Renal cortex interstitium (tissue), 15 donors: ENCODE measurements at places on chromosomes 5 and 9. TPM values are rescaled to one million over a fixed set of nuclear protein-coding genes. Genes with fewer than 3 reads are reported as not detected.
A peak's percentile ranks its signal among the peaks of the same experiment; 100 is the strongest.

- no peak for DNase-seq
These were observed 529 bp upstream of the TPM2 start for GRCh38 chr9:35690294-35690613.

DNA sequence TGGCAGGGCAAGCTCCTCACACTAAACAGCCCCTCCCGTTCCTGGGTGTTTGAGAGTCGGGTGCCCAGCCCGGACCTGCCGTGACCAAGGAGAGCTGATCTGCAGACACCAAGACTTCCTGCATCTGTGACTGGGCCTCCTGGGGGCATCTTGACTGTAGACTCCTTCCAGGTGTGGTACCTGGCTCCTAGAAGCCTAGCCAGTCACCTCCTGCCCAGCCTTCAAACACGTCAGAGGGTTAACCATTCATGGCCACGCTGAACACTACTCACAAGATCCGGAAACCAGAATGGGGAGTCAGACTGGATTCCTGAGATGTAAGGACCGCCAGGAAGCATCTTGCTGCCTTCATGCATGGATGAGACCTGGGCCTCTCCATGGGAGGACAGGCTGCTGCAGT, 3.7 kb upstream of the LCN2 start:
- no peak for DNase-seq

GRCh38 chr9:122318284-122318683, 52.5 kb upstream of the PTGS1 start:
- no peak for DNase-seq

DNA sequence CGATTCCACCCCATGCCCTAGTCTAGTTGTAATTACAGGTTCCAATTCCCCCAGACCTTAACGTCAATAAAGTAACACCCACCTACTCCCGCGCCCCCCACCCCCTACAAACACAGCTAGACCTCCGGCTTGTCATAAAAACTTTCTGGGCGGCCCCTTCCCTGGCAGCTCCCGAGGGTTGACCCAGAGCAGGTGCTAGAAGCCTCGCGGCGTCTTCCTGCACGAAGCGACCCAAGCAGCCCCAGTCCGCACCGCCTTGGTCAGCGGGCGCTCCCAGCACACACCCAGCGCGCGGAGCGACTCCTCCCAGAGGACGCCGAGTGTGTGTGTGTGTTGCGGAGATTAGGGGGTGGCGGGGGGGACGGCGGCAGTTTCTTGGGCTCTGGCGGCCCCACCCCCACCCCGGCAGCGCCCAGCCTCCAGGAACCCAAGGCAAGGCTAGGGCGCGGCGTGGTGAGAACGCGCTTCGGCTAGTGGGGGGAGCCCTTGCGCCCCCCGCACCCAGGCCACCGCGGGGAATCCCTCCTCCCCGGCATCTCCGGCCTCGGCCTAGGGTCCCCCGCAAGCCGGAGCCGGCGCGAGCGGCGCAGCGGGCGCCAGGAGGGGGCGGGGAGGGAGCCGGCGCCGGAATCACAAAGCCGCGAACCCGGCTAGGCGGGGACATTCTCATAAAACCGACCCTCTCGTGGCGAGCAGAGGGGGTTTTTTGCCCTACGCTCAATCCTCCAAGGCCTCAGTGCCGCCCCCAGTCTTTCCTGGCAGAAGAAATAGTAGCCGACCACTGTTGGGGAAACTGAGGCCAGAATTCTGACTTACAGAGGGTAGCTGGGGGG, 2.2 kb downstream of the PCDH1 start:
- DNase-seq, result no peak

- no peak for DNase-seq
These were observed 82.0 kb downstream of the PHF2 start for GRCh38 chr9:93658184-93658925.

DNA sequence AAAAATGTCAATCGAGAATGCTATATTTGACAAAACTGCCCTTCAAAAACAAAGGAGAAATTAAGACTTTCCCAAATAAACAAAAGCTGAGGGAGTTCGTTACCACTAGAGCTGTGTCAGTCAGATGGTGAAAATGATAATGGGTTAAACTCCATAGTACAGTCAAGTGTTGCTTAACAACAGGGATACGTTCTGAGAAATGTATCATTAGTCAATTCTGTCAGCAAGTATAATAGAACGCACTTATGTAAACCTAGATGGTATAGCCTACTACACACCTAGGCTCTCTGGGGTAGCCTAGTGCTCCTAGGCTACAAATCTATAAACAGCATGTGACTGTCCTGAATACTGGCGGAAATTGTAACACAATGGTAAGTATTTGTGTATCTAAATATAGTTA, 138.7 kb downstream of the DRD1 start:
- no peak for DNase-seq

DNA sequence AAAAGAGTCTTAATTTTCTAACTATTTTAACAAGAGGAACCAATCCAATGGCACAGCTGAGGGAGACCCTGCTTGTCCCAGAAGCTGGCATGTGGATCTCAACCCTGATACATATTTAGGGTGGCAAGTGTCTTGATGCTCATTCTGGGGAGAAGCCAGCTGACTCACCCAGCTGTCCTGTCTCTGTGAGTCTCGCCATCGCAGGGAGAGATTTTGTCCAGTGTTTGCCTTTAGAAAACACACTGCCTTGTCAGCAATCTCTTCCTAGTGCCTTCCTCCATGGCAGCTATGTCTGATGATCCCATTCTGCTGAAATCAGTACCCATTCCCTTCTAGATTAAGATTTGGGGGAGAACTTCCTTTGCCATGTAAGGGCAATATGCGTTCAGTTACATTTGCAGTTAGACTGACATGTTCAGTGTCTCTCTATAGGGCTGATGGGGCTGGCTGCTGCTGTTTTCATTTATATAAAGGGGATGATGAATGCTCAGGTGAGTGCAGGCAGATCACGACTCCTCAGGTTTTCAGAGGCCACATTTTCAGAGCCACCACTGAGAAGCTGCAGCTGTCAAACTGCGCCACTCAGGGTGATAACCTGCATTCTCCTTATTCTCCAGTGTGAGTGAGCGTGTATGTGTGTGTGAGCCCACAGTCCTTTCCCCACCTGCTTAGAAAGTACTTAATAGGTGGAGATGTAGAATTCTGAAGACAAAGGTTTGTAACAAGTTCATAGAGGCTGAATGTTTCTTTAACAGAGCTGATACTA, 217.0 kb downstream of the GAS1 start:
- DNase-seq, result no peak

- DNase-seq, result no peak
These were observed 432.6 kb upstream of the SLC30A5 start for GRCh38 chr5:68661237-68661636.

GRCh38 chr5:345404-346195, 24.1 kb downstream of the AHRR start:
- no peak for DNase-seq

- no peak for DNase-seq
These were observed 41.8 kb downstream of the APC start for GRCh38 chr5:112779531-112779930.

GRCh38 chr5:116650964-116651363, 76.3 kb upstream of the SEMA6A start:
- no peak for DNase-seq

DNA sequence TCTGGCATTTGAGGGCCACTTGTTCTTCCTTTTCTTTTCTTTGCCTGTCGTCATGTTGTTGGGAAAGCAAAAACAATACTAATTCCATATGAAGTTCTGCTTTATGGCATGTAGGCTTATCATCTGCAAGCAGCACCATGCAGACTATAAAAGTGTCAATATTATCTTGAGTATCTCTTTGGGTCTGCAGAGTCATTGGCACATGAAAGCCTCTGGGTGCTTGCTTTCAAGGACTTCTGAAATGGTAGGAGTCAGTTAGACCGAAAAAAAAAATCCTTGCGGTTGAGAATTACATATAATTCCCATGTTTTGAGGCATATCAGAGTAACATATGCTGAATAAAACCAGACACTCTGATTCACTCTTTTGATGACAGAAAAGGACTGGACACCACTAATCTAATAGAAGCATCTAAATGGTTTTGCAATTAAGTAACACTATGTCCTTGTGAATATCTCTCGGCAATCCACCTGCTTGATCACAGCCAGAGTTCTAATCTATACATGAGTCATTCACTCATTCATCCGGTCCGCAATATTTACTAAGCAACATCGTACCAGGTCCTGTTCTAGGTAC, 44.4 kb downstream of the GNAQ start:
- no peak for DNase-seq

DNA sequence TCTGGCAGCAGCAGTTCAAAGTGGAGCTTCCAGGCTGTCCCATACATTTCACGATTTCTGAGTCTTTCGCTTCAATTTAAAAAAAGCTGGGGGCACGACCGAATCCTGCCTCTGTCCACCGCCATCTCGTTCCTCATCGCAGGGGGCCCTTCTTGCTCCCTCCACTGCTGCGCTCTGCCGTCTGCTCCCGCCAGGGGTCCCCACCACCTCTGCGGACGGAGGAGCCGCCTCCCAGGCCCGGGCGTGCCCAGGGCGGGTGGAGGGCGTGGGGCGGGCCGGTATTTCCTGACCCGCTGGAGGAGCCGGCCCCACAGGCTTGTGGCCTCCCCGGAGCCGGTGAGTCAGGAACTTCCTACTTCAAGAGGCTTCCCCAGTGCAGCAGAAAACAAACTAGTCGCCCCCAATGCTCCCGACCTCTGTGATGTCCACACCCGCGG, 50.4 kb downstream of the USP20 start:
- DNase-seq, result peak; percentile 71

DNA sequence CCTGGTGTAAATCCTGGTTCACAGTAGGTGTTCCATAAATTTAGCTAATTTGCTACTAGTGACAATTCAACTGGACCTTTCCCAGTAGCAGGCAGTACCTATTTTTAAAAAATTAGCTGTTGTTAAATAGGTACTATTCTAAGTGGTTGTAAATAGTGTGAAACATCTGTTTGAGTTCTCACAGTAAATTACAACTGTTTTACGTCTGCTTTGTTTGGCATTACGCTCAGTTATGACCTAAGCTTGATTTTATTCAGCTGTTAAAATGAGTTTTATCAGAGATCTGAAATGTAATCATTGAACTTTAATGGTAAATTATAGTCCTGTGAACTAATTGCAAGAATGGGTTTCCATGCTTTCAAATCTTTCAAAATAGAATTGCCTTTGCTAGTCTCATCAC, 93.9 kb downstream of the GPBP1 start:
- DNase-seq, result no peak

DNA sequence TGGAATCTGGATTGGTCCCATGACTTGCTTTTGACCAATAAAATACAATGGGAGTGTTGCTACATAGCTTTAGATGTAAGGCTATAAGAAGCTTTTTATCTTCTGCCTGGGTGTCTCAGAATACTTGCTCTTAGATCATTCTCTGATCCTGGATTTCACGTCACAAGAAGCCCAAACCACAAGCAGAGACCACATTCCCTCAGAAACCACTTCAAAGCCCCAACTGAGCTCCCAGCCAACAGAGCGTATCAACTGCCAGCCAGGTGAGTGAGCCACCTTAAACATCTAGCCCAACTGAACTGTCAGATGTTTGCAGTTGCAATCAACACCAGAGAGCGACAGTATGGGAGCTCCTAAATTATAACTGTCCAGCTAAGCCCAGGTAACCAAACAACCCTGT, 687.1 kb downstream of the TLE1 start:
- DNase-seq, result no peak

- no peak for DNase-seq
These were observed 487.1 kb upstream of the PIK3R1 start for GRCh38 chr5:67728326-67728890.

GRCh38 chr9:98603821-98604383, 104.8 kb downstream of the GABBR2 start:
- no peak for DNase-seq

DNA sequence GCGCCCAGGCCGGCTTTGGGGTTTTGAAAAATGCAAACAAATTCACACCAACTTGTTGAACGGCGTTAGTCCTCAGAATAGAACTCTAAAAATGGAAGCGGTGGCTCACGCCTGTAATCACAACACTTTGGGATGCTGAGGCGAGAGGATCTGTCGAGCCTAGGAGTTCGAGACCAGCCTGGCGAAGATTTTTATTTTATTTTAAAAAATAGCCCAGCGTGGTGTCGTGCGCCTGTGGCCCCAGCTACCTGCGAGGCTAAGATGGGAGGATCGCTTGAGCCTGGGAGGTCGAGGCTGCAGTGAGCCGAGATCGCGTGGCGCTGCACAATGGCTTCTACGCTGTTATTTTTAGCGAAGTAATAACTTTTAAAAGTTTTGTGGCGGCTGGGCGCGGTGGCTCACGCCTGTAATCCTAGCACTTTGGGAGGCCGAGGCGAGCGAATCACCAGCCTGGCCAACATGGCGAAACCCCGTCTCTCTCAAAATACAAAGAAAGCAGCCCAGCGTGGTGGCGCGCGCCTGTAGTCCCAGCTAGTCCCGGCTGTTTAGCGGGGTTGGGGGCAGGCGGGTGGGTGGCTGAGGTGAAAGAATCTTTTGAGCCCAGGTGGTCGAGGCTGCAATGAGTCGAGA, 694 bp upstream of the PLIN2 start:
- DNase-seq, result peak; percentile 30

DNA sequence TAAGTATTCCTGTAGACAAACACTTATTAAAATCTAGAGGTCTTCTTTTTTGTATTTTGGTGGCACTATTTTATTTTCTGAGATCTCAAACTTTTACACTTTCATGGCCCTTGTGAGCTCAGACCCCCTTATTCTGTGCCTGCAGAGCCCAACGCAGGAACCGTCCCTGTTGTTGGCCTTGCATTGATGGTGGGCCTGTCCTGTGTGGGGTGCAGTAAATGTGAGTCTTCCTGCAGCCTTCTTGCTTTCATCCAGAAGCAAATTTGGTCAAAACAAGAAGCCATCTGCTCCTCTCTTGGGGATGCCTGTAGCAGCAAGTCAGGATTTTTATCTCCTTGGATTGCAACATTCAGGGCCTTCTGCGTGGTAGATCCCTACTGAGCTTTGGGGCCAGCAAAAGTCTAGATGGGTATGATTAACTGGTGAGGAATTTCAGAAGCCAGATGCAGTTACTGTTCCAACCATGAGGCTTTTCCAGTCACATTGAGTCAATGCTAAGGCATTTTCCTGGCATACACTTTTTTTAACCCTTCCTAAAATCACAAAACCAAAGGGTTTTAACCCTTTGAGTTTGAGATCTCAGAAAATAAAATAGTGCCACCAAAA, 31.7 kb downstream of the BASP1 start:
- DNase-seq, result no peak

The FOXD4L4 gene
- polyA plus RNA-seq, result not detected

The TLR4 gene
- polyA plus RNA-seq, result 7.6 TPM

The SMIM33 gene
- polyA plus RNA-seq, result 0.06 TPM

The MEIKIN gene
- not detected for polyA plus RNA-seq

The DMXL1 gene
- 55.1 TPM for polyA plus RNA-seq

The TLX3 gene
- polyA plus RNA-seq, result not detected

The GARIN3 gene
- not detected for polyA plus RNA-seq

The NTRK2 gene
- polyA plus RNA-seq, result 114 TPM

The CBY3 gene
- 0.75 TPM for polyA plus RNA-seq

The SLC34A1 gene
- 315 TPM for polyA plus RNA-seq

The EIF4E1B gene
- not detected for polyA plus RNA-seq

The IFNA13 gene
- polyA plus RNA-seq, result not detected

The RAD50 gene
- 49.9 TPM for polyA plus RNA-seq

The SPIN1 gene
- 185 TPM for polyA plus RNA-seq

The IFNA6 gene
- polyA plus RNA-seq, result not detected

The CDKN2A gene
- not detected for polyA plus RNA-seq

The SCGB3A2 gene
- polyA plus RNA-seq, result 0.22 TPM

The ADAMTS16 gene
- polyA plus RNA-seq, result 61.0 TPM
